ENCODE measurements at places on chromosomes 6 and 20.
A peak's percentile ranks its signal among the peaks of the same experiment; 100 is the strongest.

GRCh38 chr6:119173249-119174084, 95.0 kb upstream of the FAM184A start:
- no peak for DNase-seq

GRCh38 chr6:135672256-135672655, 174.7 kb upstream of the AHI1 start:
- DNase-seq: no peak

DNA sequence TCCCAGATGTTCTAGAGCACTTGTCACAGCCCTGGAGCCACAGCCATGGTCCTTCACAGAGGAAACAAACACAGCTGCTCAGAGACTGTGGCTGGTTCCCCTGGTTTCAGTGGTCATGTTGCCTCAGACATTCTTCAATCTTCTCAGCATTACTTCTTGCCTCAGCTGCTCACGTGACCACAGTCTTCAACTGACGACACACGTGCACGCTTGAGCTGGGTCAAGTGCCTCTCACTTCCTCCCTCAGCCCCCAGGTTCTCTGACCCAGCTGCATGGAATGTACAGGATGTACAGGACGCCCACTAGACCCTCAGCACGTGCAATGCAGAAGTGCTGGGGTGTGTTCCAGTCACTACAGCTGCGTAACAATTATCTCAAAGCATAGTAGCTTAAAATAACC, 159.8 kb upstream of the GGTLC1 start:
- no peak for DNase-seq

- DNase-seq: no peak
These were observed 73.2 kb downstream of the C6orf52 start for GRCh38 chr6:10621213-10621612.

GRCh38 chr6:1091900-1092299, 220.0 kb upstream of the FOXQ1 start:
- no peak for DNase-seq

DNA sequence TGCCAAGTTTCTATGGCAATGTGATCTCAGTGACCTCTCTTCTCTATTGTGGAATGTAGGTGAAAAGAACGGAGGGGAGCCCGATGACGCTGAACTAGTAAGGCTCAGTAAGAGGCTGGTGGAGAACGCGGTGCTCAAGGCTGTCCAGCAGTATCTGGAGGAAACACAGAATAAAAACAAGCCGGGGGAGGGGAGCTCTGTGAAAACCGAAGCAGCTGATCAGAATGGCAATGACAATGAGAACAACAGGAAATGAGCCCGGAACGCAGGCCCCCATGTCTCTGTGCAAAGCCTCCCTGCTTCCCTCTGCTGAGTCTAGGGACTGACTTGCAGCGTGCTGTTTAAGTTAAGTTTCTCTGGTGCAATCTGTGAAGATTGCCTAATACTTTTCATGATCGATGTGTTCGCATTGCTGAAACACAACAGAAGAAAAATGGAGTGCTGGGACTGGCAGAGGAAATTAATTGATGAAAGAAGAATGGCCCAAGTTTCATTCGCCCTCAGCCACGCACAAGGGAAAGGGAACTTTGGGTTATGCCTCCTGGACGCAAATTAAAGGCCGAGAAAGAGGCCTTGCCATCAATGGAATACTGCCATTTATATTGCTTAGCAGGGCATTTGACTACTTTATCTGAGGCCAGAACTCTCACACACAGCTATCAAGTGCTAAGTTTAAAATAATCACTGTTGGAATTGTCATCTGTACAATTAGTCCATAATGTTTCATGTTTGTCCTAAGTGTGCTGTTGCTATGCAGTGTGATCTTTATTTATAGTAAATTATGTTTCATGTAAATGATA, 146.4 kb downstream of the AKAP7 start:
- peak; percentile 88 for DNase-seq

- DNase-seq: no peak
These were observed 34.5 kb downstream of the COL19A1 start for GRCh38 chr6:69900869-69901268.

GRCh38 chr20:38870733-38871559, 55.3 kb upstream of the FAM83D start:
- DNase-seq: peak; percentile 40

- no peak for DNase-seq
These were observed 12.7 kb upstream of the LRRN4 start for GRCh38 chr20:6066582-6066981.

DNA sequence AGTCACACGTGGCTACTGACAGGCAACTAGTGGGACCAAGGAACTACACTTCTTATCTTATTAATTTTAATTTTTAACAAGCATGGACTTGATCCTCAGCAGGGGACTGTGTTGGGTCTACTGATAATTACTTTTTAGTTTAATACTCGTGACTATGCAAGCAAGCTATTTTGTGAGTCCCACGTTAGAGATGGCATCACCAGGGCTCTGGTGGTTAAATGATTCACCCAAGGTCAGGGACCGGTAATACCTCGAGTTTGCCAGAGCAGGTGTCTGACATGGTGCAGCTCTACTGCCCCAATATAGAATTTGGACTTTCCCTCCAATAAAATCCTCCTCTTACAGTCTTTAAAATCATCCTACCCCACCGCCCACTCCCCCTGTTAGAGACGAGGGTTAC, 98.6 kb upstream of the RIN2 start:
- DNase-seq: no peak

DNA sequence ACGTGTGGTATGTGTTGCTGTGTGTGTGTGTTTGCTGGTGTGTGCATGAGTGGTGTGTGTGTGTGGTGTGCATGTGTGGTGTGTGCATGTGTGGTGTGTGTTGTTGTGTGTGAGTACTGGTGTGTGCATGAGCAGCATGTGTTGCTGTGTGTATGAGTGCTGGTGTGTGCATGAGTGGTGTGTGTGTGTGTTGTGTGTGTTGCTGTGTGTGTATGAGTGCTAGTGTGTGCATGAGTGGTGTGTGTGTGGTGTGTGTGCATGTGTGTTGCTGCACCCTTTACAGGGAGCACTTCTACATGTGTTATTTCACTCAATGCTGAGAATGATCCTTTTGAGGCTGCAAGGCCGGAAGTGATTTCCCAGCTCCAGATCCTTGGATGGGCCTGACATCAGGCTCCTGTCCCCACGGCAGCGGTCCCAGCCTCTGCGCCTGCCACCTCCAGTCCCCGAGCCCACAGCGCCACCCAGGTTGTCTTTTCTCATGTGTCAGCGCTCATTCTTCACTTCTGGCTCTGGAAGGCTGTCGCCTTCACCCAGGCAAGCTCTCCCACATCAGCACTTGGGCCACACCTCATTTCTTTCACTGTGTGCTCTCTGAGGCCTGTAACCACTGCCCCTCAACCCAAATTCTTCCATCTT, 2.6 kb downstream of the NPEPL1 start:
- no peak for DNase-seq

DNA sequence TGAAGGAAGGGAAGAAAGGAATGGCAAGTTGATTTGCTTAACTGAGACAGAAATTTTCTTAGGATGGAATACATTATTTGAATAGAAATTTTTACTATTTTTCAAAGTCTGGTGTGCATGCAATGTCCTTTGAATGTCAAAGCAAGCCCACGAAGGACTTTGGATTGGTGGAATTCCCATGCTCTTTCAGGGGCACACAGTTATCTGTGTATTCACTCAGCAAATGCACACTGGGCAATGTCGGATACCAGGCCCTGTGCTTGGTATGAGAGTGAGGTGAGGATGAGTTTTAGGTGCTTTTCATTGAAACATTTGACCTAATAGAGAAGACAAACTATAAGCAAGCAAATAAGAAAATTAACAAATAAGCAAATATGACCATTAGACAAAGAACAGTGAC, 73.3 kb downstream of the SYCP2L start:
- no peak for DNase-seq

DNA sequence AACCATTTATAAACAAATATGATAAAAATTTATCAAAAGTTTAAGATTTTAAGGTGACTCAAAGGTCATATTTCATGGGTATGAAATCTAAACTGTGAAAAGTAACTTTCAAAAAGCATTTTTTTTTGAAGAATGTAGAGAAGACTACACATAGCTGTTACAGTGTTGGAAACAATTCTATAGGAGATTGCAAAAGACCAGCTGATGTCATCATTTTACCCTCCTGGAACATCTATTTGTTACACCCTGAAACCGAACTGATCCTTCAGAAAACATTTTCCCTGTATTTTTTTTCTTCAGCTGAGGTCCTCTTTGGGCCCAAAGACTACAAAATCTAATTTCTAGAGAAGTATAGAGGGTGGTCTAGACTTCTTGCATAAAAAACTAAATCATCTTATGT, 297.5 kb upstream of the FERMT1 start:
- no peak for DNase-seq

- DNase-seq: no peak
These were observed 267.8 kb upstream of the IRAK1BP1 start for GRCh38 chr6:78599526-78599925.

DNA sequence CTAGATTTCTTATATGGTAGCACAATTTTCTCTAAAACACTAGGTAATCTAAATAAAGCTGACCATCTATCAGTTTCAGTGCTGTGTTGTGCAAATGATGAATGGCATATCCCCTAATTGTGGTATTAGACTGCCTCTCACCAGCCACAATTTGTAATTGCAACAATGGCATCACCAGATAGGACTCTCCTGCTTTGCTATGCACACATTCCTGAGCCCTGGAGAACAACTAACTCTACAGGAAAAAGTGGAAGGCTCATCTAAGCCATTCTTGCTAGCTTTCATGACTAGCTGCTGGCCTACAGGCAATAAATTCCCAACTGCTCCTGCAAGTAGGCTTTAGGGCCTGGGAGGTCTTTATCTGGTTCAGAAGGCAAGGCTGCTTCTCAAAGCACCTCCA, 974.1 kb downstream of the EYS start:
- DNase-seq: no peak

DNA sequence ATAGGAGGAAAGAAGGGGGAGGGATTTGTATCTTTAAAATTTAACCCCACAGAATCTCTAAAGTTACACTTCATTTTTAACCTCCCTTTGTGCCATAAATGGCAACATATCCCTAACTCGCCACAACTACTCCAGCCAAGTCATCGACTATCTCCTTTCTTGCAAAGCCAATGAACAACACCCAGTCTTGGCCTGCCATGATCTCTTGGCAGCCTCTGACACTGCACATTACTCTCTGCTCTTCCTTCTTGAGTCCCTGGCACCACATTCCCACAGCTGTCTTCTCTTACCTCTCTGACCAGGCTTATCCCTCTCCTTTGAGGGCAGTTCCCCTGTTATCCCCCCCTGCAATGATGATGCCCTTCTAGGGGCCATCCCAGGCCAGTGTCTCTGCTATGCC, 42.5 kb downstream of the MBOAT1 start:
- no peak for DNase-seq

GRCh38 chr20:36440370-36441026, 100.8 kb upstream of the MYL9 start:
- DNase-seq: no peak

DNA sequence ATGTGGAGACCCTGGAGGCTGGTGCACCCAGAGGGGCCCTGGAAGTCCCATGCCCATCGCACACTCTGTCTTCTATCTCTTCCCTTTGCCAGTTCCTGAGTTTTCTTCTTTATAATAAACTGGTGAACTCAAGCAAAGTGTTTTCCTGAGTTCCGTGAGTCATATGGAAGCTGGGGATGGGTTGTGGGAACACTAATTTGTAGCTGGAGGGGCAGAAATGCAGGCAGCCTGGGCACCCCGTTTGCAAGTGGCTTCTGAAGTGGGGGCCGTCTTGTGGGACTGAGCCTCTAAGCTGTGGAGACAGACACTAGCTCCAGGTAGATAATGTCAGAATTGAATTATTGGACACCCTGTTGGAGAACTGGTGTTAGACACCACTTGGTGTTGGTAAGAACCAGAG, 3.2 kb upstream of the PPP1R3G start:
- DNase-seq: no peak

GRCh38 chr20:57660922-57661745, 40.9 kb upstream of the ZBP1 start:
- no peak for DNase-seq

DNA sequence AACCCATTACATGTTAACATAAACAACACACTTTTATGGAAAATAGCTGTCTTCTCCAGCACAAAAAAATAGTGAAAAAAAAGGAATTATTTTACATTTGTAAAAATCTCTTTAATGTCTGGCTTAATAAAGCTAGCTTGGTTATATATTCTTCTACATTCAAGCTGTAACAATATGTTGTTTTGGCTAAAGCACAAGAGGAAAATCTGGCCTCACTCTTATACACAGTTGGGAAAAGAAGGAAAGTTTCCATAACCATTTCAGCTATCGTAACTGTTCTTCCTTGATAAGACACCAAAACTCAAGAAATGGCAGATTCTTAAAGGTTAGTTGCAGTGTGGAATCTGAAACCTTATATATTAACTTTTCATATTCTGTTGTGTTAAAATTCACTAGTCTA, 7.6 kb downstream of the HLA-DOB start:
- no peak for DNase-seq

- DNase-seq: no peak
These were observed 765.9 kb downstream of the BCKDHB start for GRCh38 chr6:80872199-80872950.

- no peak for DNase-seq
These were observed 145.5 kb upstream of the RNF24 start for GRCh38 chr20:4160761-4161305.

DNA sequence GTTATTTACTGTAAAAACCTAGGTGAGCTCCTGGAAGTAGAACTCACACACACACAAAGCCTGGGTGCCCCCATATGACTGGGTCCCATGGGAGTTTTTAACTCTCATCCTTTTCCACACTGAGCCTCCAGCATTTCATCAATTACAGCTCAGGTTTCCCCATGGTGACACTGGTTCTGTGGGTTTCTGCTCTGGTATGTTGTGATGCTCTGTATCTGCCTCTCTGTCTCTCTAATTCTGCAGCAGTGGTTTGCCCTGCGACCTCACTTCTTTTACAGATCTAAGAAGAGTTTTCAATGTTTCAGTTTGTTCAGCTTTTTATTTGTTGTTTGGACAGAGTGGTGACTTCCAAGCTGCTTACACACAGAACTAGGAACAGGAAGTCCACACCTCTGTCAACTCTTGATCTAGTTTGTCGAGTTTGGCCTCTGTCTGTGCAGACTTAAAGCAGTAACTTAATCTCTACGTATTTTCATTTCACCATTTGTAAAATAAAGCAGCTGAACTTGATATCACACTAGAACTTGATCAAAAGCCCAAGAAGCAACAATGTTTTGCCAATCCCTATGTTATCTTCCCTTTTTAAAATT, 554.3 kb downstream of the EPHA7 start:
- no peak for DNase-seq

- DNase-seq: no peak
These were observed 734.3 kb downstream of the QKI start for GRCh38 chr6:164148788-164149187.

GRCh38 chr6:147578159-147578558, 69.7 kb downstream of the SAMD5 start:
- DNase-seq: no peak

All from CD4-positive, alpha-beta T cell treated with Interleukin-6 at 100 ng/mL for 8 hours (primary cell).